Left lung (tissue), 14 donors: ENCODE measurements at places on chromosomes 5 and 9.

- no peaks in the 10 kb centered on the region for H3K27me3 ChIP-seq
- no peak for DNase-seq
- H3K4me1 ChIP-seq: no peaks in the 10 kb centered on the region
- H3K36me3 ChIP-seq: no peaks in the 10 kb centered on the region
- no peak overlapping the region for H3K27ac ChIP-seq
Measured at GRCh38 chr9:69916950-69917349, 96.3 kb downstream of the CFAP95 start.

DNA sequence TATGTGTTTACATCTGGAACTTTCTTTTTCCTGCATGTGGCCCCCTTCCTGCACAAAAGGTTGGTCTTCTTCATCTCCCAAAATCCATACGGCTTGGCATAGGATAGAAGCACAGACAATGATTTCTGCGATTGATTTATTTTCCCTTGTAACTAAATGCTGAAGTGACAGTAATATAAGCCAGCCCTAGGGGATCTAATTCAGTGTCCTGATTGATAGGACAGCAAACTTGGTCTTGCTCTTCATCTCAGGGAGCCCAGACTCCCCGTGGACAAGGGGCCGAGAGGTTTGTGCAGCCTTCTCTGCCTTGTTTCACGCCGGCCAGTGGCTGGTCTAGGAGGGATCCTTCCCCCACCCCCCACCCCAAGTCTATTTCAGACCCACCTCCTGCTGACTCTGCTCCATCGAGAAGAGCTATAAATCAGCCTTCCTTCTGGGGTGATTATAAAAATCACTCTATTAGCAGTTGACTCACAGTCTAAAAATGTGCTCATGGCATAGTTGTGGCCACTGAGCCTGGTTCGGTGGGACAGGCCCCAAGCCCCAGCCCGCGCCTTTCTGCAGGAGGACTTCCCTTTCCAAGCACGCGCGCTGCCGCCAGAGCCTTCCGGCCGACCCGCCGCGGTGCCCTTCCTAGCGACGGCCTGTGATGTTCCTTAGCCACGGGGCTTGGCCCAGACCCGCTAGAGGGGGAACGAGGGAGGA is 89.8 kb upstream of the COL5A1 start:
- peaks cover 18% of the 10 kb centered on the region for H3K4me1 ChIP-seq
- peak overlapping the region; percentile 58 for H3K27ac ChIP-seq
- DNase-seq: no peak
- H3K36me3 ChIP-seq: no peaks in the 10 kb centered on the region
- H3K27me3 ChIP-seq: peaks cover 44% of the 10 kb centered on the region
- H3K4me3 ChIP-seq: no peak overlapping the region

- H3K4me3 ChIP-seq: no peak overlapping the region
- no peaks in the 10 kb centered on the region for H3K4me1 ChIP-seq
- H3K36me3 ChIP-seq: no peaks in the 10 kb centered on the region
- DNase-seq: no peak
- H3K27me3 ChIP-seq: no peaks in the 10 kb centered on the region
Measured at GRCh38 chr5:2430606-2431005, 320.9 kb downstream of the IRX2 start.

- no peak for DNase-seq
- no peak overlapping the region for H3K27ac ChIP-seq
- H3K27me3 ChIP-seq: no peaks in the 10 kb centered on the region
- H3K4me3 ChIP-seq: no peak overlapping the region
- H3K4me1 ChIP-seq: peaks cover 34% of the 10 kb centered on the region
- H3K36me3 ChIP-seq: no peaks in the 10 kb centered on the region
Measured at GRCh38 chr5:143126174-143127019, 277.1 kb downstream of the NR3C1 start.

DNA sequence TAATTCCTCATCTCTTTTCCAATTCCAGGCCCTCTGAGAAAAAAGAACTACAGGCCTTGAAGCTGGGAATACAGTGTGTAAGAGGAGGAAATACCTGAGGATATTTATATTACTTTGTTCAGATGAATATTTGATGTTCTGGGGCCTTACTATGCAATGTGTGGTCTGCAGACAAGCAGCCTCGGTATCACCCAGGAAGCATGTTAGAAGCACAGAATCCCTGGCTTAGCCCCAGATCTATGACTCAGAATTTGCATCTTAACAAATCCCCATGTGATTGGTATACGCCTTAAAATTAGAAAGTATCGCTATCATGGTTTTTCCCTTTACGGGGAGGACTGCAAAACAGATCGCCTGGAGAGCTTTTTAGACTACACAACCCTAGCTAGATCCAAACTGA is 121.0 kb downstream of the JAKMIP2 start:
- no peak overlapping the region for H3K4me3 ChIP-seq
- H3K27ac ChIP-seq: no peak overlapping the region
- no peaks in the 10 kb centered on the region for H3K27me3 ChIP-seq
- no peak for DNase-seq
- no peaks in the 10 kb centered on the region for H3K4me1 ChIP-seq
- no peaks in the 10 kb centered on the region for H3K36me3 ChIP-seq

DNA sequence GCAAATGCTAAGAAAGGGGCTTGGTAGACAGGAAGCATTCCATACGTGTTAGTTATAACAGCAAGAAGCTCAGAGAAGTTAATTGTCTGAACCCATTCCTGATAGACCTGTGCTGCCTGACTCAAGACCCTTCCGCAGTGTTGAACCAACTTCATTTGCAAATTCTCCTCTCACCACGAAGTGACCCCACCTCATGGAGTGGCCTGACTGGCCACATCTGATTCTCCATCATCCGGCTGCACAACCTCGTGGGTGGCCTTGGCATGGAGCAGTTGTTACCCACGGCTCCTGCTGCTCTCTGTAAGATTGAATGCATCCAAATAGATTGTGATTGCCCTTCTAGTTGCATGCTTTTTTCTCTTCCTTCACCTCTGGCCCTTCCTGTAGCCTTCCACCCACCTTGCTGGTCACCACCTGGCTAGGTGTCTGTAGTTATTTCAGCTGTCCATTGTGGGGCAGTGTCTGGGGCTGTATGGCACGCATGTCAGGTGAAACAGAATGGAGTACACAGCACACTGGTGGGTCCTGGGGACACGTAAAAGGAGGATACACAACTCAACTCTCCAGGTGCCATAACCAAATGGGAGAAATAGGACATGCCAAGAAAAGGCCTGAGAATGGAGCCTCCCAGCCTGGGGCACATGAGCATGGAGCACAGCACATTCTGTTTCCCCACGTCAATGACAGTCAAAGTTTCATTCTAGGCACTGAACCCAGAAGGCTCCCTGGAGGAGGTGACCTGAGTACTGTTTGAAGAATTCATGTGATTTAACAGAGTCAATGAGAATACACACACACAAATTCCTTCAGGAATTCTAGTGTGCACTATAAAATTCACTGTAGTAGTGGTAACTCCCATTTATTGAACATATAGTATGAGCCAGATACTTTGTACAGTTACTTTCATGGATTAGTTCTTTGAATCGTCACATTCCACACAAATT is 70.5 kb upstream of the PTCH1 start:
- no peaks in the 10 kb centered on the region for H3K27me3 ChIP-seq
- no peak for DNase-seq
- H3K4me3 ChIP-seq: no peak overlapping the region
- no peaks in the 10 kb centered on the region for H3K36me3 ChIP-seq
- no peak overlapping the region for H3K27ac ChIP-seq

DNA sequence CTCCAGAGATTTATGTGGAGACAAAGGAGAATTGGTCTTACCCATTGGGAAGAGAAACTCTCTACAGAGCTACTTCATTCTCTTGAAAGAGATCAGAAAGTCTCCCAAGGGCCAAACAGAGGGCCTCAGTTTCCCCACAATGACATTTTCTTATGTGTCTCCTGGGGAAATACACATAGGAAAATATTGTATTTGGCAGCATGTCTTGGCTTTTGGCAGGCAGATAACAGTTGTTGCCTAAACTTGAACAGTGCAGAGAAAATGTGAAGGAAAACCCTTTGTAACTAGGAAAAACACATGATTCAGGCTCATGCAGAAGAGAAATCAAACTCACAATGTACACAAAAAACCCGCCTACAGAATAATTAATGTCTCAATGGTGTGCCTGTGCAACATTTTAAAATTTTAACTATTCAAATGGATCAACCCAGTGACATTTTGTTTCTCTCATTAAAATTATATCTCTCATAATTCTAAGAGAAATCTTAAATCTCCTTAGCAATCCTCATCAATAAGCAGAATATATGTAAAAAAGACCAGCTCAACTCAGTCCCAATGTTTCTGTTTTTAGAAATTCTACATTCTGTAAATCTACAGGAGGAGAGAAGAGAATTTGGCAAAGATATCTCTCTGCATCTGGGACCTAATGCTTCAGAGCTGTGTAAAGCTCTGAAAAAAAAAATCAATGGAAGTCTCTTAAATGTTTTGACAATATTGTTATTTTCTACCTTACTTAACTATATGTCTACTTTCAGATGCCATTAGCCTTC is 205.1 kb downstream of the ADAMTSL1 start:
- no peak overlapping the region for H3K4me3 ChIP-seq
- H3K27me3 ChIP-seq: no peaks in the 10 kb centered on the region
- no peak for DNase-seq
- no peak overlapping the region for H3K27ac ChIP-seq

- no peaks in the 10 kb centered on the region for H3K27me3 ChIP-seq
- H3K4me1 ChIP-seq: no peaks in the 10 kb centered on the region
- no peaks in the 10 kb centered on the region for H3K36me3 ChIP-seq
- no peak overlapping the region for H3K4me3 ChIP-seq
Measured at GRCh38 chr9:38120961-38121360, 51.9 kb upstream of the SHB start.

DNA sequence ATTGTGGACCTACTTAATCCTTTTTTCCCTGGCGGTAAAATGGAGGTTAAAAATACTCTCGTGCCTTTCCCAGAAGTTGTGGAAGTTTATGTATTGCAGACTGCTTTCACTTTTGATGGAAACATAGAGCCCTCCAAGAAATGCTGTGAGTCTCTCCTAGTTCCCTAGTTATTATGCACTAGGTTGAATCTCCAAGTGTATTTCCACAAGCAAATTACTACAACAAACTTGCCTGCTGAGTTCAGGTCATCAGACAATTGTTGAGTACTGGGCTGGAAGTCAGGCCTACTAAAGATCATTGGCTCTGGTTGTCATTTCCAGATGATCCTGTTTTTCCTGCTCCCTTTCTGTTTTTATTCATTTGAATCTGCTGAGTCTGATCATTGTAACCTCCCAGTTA is 104.1 kb downstream of the CD180 start:
- H3K36me3 ChIP-seq: no peaks in the 10 kb centered on the region
- peaks cover 22% of the 10 kb centered on the region for H3K4me1 ChIP-seq
- peak overlapping the region; percentile 33 for H3K27ac ChIP-seq
- no peaks in the 10 kb centered on the region for H3K27me3 ChIP-seq
- DNase-seq: peak; percentile 21

DNA sequence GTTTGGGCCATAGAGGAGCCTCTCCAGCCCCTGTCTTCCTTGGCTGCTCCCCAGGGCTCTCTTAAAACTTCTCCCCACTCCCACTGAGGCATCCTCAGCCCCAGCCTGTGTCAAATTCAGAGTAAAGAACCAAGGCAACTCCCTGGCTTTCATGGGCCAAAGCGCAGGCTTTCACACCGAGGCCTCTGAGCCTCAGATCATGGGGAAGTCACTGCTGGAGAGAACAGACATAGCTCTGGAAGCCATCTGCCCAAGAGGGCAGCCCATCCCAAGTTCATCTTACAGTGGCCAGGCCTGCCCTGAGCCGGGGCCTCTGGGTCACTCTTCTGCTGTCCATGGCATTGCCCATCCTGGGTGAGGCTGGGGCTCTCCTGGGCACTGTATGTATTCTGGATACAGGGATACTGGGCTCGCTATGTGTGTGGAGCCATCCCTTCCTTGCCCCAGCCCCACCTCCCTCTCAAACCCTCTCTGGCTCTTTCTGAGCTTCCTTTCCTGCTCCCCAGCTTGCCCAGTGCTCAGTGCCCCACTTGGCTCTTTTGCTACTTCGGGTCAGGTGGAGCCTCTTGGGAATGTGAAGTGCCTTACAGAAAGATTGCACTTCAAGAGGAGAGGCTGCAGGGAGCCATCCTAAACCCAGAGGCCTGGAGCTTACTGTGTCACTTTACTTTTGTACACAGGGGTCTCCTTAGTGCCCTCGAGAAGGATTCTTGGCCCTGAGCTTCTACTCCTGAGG is 33.0 kb downstream of the TGFBI start:
- DNase-seq: no peak
- H3K4me1 ChIP-seq: no peaks in the 10 kb centered on the region
- H3K4me3 ChIP-seq: no peak overlapping the region
- H3K27me3 ChIP-seq: no peaks in the 10 kb centered on the region

GRCh38 chr5:142798099-142798770 is 28.1 kb downstream of the ARHGAP26 start:
- H3K4me1 ChIP-seq: no peaks in the 10 kb centered on the region
- no peaks in the 10 kb centered on the region for H3K27me3 ChIP-seq
- DNase-seq: no peak
- no peaks in the 10 kb centered on the region for H3K36me3 ChIP-seq

DNA sequence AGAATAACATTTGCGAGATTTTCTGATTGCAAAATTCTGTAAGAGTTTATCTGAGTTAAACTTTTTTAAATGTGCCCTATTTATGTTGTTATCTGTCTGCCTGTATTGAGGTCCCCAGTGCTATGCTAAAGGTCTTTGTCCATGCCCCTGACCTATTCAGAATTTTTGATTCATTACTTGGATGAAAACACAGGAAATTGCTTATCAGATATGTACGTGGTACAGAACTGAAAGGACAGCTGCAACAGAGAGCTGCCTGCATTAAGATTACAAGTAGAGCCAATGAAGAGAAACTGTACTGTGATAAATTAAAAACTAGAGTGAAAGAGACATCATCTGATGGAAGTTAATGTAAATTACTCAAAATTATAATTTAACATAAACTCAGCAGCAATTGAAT is 408.8 kb downstream of the ADGRV1 start:
- no peak overlapping the region for H3K4me3 ChIP-seq
- no peak overlapping the region for H3K27ac ChIP-seq
- no peaks in the 10 kb centered on the region for H3K27me3 ChIP-seq
- no peak for DNase-seq

DNA sequence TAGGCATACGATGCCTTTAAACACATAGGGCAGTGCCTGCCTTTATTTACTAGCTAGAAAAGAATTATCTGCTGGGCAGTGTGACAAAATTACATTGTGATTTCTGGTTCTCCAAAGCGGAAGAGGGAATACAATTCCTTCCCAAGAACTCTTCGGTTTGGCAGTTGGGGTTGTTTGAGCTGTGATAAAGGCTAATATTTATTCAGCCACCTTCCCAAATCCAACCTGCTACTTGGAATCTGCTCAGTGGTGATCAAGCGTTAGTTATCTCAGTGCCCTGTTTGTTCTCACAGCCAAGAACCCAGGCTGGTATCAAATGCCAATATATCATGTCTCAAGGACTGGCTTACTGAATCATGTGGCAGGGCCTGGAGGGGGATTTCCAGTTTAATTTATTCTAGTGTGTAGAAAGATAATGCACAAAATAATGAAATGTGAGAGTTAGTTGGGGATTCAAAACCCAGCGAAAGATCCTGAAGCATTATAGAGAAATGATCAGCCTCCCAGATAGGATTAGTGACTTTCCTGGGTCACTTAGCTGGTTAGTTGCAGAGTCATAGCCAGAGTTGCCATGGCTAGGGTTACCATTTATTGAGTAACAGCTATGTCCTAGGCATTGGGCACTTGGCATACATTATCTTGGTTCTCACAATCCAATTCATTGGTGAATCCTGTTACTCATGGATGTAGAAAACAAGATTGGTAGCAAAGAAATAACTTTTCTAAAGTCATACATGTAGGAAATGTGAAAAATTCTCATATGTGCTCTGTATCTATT is 457.0 kb upstream of the KLF4 start:
- H3K36me3 ChIP-seq: no peaks in the 10 kb centered on the region
- no peak overlapping the region for H3K27ac ChIP-seq
- DNase-seq: no peak
- H3K4me1 ChIP-seq: no peaks in the 10 kb centered on the region
- no peaks in the 10 kb centered on the region for H3K27me3 ChIP-seq

- H3K36me3 ChIP-seq: no peaks in the 10 kb centered on the region
- no peaks in the 10 kb centered on the region for H3K27me3 ChIP-seq
- H3K4me1 ChIP-seq: peaks cover 14% of the 10 kb centered on the region
- no peak for DNase-seq
Measured at GRCh38 chr9:34558364-34558763, 31.2 kb downstream of the CNTFR start.
